Stimulated activated CD8-positive, alpha-beta memory T cell treated with anti-CD3 and anti-CD28 coated beads, Interleukin-2, amount 100 ng/mL, for 48 hours (primary cell): ENCODE measurements at places on chromosomes 12 and 14.

DNA sequence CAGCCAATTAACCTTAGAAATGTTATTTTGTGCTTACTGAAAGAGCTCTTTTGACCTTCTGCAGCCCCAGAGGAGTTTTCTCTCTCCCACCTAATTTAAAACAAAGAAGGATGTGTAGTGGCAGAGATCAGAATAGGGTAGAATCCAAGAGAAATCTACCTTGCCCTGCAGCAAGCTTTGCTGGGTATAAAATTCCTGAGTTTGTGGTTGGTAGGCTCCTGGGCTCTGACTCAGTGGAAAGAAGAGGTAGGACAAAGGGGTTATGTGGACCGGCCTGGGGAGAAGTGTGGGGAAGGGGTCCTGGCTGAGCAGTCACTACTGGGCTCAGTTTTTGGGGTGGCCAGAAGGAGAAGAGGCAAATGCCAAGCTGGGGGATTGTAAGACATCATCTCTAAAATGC lies 46.8 kb downstream of the IRF2BPL start:
- no peak for DNase-seq

GRCh38 chr12:68200854-68201253 lies 24.8 kb downstream of the IL26 start:
- no peak for DNase-seq

GRCh38 chr12:57604454-57604991 lies at the start of gene DTX3:
DTX3 (plus strand) TSS chr12:57604824; CDS start chr12:57606518, 1,694 bp downstream.
- no peak for DNase-seq

DNA sequence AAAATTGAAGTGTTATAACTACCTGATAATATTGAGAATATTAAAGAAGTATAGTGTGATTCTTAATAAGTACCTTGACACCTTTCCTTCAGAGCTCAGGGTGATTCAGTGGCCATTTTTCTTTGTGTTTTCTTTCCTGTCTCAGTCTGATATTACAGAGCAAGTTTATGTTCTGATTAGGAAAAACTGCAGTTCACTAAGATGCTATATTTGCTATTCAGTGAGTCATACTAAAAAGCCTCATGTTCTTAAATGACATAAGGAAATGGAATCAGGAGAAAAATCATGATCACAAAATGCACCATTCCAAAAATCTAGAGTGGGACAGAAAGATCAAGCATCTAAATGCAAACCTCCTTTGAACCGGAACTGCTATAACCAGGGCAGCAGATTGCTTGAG lies 390.6 kb upstream of the ATP2B1 start:
- DNase-seq = no peak

DNA sequence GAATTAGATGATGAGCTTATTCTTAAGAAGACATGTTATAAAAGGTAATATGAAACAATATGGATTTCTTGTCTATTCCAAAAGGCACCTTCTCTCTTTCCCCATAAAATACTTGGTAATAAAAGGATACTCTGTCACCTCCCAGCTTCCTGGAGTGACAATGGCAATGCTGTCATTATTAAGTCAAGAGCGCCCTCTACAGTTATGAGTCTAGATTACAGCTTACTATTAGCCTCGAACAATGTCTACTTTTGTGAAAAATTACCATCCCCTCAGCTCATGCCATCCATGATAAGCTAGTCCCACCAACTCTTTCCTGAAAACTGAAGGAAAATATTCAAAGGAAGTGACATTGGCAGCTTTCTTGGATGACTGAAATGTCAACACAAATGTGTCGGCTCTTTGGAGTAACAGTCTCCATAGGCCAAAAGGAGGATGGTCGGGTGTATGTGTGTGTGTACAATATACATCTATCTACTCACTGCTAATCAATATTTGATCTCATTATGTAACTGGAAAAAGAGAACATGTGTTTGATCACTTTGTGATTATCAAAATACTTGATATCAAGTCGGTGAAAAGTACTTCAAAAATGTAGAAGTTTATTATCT lies 48.7 kb upstream of the CDKN3 start:
- DNase-seq = no peak

DNA sequence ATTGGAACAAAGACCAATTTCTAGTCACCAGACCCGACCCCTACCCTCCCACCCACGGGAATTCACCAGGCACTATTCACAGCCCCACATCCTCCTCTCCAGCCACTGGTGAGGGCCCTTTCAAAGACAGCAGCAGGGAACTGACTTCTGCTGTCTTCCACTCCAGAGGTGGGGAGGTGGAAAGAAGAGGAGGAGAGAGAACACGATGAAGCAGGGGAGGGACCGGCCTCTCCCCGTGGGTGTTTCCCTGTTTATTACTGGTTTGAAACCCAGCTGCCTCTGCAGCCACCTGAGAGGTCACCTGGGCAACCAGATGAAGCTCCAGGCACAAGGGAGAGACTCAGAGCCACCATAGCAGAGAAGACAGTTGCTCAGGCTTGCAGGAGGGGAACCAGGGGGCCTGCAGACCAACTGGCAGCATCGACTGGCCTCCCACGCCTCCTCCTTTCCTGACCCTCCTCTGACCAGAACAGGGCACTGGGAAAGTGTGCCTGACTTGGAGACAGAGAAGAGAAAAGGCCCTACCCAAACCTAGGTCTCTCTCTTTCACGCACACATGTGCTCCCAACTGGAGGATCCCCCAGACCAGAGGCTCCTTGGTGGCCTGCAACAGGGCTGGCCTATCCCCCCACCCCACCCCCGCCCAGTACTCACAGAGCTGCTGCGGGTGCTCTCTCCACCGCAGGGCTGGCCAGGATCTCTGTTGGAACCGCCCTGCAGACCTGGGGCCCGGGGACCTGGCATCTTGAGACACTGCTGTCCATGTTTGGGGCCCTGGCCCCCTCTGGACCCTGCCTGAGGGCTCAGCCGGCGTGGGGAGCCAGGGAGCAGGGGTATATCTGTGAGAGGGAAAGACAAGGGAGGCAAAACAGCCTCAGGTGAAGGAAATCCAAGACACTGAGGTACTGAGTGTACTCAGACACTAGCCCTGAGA lies 22.8 kb downstream of the ANO2 start:
- no peak for DNase-seq

- DNase-seq = no peak
Observed at GRCh38 chr14:103861413-103862392, 14.3 kb upstream of the PPP1R13B start.

- peak; percentile 46 for DNase-seq
Observed at GRCh38 chr12:92593734-92594402, 108.9 kb upstream of the PLEKHG7 start.

- DNase-seq = no peak
Observed at GRCh38 chr14:102930138-102930752, 7.8 kb downstream of the AMN start.

- DNase-seq = no peak
Observed at GRCh38 chr12:12960639-12961209, 8.8 kb upstream of the GPRC5D start.

GRCh38 chr12:88298761-88299242 lies 156.7 kb downstream of the TMTC3 start:
- no peak for DNase-seq

DNA sequence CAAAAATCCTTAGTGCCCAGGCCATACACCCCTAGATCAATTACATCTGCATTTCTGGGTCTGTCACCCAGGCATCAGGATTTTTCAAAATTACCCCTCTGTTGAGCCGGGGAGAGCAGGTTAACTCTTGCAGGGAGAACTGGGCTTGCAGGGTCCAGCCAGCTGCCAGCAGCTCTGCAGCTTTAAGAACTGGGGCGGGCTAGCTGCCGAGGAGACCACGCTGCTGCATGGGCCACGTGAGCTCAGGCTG lies at the start of gene DGLUCY:
TSS of gene DGLUCY (plus strand) at position 245 of the 250 bp plus-strand sequence. CDS start 46,222 bp downstream, outside the sequence.
- peak; percentile 51 for DNase-seq

DNA sequence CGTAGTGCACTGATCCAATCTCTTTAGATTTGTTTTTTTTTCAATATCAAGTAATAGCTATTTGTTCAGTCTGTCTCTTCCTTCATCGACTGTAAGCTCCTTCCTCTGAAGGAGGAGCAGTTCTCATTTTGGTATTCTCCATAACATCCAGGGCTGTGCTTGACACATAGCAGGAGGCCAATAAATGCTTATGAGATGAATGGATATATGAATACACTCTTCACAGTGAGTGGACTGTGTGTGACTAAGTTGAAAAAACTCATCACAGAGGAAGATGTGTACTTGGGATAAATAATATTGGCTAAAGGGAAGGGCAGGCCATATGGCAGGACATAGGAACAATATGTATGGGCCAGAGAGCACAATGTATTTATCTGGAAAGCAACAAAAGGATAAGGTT lies 205.3 kb upstream of the PRICKLE1 start:
- no peak for DNase-seq

DNA sequence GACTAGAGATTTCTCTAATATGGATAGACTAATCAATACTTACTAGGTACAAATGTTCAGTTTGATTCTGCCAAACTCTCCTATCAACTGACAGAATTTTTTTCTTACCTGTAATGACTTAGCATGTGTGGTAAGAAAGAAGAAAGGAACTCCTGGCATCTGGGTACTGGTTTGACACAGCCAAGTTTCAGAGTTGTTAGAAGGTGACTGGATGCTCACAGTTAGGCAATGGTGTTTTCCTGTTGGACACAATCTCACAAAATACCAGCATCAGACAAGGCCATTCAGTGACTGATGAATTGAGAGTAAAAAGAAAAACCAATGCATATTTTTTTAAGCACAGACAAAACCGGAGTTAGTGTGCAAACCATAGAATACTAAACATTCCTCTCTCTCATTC lies 4.2 kb downstream of the MUCL1 start:
- no peak for DNase-seq

- no peak for DNase-seq
Observed at GRCh38 chr12:115755061-115755724, 522.3 kb downstream of the MED13L start.

DNA sequence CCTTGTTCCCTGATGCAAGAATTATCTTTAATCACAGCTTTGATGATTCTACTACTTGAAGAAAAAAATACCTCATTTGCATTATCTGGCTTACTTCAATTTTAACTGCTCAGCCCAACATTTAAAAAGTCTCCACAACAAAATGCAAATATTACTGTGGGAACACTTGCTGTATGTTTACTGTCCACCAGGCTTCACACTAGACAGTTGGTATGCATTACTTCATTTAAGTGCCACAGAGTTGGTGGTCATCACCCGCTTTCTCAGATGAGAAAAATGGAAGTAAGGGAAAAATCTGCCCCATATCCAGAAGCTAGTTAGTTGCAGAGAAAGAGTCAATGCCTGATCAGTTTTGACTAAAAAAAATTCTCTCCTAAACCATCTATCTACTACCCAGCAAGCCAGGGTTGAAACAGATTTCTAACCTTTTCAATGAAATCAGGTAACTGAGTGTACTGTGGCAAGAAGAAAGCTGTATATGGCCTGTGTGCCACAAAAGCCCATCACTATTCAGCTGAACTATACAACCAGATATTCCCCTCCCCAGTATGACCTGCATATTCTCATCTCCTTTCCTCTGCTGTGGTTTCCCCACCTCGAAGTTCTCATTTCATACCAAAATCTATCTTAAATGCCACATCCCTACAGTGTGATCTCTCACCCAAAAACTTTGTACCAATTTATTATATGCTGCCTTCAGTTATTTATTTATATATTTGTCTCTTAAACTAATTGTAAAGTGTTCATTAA lies 90.3 kb downstream of the ATP2B1 start:
- DNase-seq = no peak

GRCh38 chr14:27370074-27370473 lies 772.2 kb upstream of the NOVA1 start:
- no peak for DNase-seq

- DNase-seq = no peak
Observed at GRCh38 chr12:80805106-80805505, 88.4 kb downstream of the MYF5 start.

- no peak for DNase-seq
Observed at GRCh38 chr12:30774599-30774998, 19.8 kb upstream of the CAPRIN2 start.

- no peak for DNase-seq
Observed at GRCh38 chr14:52910572-52910971, 40.3 kb downstream of the FERMT2 start.

- DNase-seq = no peak
Observed at GRCh38 chr14:90676912-90677311, 139.3 kb downstream of the TTC7B start.

DNA sequence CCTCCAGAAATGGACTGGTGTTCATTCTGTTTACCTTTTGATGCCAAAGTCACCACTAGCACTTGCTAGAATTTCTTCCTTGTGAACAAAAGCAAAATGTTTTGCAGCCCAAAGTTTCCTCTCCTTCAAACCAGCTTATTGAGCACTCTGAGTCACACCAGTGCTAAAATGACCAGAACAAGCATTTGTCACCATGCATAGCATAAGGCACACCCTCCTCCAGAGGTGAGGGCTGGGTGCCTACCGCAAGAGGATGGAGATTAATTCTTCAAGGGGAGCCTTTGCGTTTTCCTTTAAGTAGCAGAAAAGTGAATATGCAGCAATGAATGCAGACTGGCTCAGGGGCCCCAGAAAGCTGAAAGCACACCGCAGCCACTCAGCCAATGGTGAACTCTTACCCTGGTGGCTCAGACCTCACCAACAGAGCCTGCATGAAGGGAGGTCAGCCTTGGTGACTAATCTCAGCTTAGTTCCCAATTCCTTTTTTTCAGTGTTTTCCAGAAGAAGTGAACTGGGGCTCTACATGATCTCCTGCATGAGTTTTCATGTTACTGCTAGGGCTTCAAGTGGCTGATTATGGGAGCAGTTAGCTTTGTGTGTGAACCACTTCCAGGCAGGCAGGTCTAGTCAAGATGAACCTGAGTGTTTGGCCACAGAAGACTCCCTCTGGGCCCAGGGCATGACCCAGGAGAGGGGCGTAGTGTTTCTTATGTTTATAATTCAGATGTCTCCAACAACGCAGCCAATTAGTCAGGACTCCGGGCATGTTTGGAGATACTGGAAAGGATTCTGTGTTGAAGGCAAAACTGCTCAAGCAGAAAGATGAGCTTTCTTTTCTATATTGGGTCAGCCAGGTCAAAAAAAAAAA lies 96.3 kb downstream of the PAX9 start:
- DNase-seq = no peak

DNA sequence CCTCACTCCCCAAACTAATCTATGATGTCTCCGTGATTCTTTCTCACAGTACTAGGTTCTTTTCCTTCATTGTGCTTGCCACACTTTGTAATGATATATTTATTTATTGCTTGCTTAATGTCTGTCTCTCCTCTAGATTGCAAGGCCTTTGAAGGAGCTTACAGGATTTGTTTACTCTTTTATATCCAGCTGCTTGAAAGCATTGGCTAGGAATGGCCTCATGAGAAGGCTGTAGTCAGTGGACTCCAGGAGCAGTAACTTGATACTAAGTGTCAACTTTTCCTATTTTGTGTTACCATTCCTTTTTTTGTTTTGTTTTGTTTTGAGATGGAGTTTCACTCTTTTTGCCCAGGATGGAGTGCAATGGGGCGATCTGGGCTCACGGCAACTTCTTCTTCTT lies 7.3 kb upstream of the FAM234B start:
- no peak for DNase-seq

DNA sequence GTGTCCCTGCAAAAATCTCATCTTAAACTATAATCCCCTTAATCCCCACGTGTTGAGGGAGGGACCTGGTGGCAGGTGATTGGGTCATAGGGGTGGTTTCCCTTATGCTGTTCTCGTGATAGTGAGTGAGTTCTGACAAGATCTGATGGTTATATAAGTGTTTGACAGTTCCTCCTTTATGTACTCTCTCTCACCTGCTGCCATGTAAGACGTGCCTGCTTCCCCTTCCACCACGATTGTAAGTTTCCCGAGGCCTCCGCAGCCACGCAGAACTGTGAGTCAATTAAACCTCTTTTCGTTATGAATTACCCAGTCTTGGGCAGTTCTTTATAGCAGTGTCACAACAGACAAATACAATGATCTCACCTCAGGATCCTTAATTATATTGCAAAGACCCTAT lies 45.2 kb upstream of the MAP1LC3B2 start:
- DNase-seq = no peak
